ENCODE measurements at places on chromosomes 16 and 17.

GRCh38 chr16:17560548-17560947 is 89.8 kb upstream of the XYLT1 start:
- no peak for DNase-seq

DNA sequence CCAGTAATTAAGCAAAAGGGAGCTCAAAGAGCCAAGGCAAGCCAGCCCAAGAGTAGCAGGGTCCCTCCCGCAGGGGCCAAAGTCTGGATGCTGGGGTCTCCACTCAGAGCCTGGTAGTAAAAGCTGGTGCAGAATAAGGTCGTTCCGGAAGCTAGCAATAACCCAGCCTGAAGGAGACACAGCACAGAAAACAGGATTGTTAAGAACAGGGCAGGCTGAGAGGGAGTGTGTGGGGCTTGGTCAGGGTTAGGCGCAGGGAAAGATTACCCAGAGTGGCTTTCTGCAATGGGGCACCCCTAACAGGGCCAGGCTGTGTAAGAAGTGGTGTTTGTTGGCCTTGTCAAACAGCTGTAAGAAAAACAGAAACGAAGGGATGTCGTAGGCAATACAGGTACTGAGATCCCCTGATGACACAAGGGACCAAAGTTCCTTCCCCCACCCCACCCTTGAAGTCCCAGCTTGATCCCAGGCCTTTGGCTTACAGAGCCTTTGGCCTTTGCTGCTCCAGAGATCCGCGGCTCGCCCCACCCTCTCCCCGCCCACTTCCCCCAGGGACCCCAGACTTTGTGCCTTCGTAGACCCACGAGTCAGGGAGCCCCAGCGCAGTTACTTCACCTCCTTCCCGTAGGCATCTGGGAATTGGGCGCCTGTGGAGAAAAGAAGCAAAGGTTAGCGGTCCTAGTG is 712 bp downstream of the TMEM256 start:
- peak; percentile 12 for DNase-seq

DNA sequence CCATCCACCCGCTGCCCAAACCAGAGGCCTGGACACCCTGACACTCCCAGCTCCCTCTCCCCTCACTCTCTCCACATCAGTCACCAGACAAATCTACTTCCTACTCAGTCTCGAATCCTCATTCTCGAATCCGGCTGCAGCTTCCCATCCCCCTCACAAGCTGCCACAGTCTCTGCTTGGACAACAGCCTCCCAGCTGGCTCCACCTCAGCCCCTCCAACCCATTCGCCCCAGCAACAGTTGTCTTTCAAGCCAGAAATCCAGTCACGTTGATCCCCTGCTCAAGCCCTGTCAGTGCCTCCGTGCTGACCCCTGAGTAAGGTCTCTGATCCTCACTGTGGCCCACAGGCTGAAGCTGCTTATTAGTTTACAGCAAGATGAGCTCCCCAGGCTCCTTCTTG is 44.2 kb upstream of the MTSS2 start:
- DNase-seq = no peak

GRCh38 chr17:16927641-16928321 is 44.1 kb downstream of the TNFRSF13B start:
- no peak for DNase-seq

- DNase-seq = no peak
Observed at GRCh38 chr16:81647527-81647926, 131.6 kb upstream of the PLCG2 start.

DNA sequence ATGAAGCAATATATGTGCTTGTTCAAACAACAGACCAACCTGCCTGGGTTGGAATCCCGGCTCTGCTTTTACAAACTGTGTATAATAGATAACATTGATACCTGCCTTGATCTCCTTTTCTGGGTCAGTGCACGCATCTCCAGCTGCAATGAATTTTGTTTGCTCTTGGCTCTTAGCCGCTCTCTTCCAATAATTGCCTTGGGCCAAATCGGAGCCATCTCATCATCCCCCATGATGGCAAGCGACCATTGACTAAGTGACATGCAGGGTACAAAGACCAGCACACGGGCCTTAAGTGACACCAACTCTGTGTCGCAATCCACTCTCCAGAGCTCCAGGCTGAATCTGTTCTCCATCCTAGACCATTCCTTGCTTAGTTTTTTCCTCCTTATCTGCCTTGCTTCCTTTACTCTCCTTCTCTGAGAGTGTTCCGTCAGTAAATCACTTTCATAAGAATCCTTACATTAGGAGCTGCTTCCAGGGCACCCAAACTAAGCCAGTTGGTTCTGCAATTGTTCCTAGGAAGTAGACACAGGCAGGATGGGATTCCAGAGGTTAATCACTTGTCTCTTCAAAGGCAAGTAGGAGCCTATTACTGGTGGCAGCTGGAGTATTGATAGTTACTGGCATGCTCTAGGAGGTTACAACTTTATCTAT is 134.2 kb downstream of the ABCA8 start:
- DNase-seq = no peak

- DNase-seq = no peak
Observed at GRCh38 chr16:4862639-4863038, 15.4 kb downstream of the UBN1 start.

DNA sequence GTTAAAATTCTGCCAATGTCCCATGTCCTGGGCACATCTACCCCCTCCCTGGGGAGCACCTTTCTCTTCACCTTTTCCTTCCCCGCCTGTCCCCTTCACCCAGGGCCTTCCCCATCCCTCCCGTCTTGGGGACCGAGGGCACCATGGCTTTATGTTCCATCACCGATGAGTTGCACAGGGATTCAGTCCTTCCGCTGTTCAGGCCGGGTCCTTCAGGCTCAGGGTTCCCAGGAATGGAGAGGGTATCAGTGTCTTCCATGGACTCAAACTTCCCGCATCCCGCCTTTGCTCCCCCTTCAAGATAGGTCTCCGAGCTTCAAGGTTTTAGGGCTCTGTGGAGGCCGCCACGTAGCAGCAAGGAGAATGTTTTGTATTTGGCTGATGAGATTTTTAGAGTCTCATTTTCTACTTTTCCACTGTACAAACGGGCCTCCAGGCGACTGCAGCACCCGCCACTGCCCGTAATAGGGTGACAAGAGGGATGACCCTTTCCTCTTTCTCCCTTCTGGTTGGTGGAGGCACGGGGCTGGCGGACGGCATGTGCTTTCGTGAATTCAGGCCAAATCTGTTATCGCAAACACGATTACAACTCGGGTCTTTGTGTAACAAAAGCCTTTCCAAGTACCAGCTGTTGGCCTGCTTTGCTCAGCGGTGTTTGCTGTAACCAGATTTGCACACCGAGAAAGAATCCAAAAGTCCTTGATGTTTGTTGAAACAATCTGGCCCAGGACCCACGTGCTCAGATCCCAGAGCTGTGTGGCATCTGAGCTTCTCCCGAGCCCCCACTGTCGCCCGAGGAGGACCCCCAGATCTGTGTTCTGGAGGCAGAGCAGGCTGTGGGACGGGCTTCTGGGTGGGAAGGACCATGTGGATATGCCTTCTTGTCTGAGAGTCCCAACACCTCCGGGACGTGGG is 236.3 kb downstream of the SEC14L1 start:
- no peak for DNase-seq

GRCh38 chr17:68498479-68499326 is 13.5 kb upstream of the PRKAR1A start:
- no peak for DNase-seq

GRCh38 chr17:60301649-60302048 is 90.3 kb downstream of the USP32 start:
- no peak for DNase-seq

- no peak for DNase-seq
Observed at GRCh38 chr16:87586201-87586782, 16.0 kb upstream of the JPH3 start.

GRCh38 chr16:54652201-54652770 is 278.4 kb upstream of the IRX5 start:
- no peak for DNase-seq

GRCh38 chr17:62955841-62956352 is 10.1 kb upstream of the TANC2 start:
- no peak for DNase-seq

- no peak for DNase-seq
Observed at GRCh38 chr16:22862046-22862445, 48.1 kb downstream of the HS3ST2 start.

- no peak for DNase-seq
Observed at GRCh38 chr16:83830091-83830768, 22.5 kb downstream of the HSBP1 start.

DNA sequence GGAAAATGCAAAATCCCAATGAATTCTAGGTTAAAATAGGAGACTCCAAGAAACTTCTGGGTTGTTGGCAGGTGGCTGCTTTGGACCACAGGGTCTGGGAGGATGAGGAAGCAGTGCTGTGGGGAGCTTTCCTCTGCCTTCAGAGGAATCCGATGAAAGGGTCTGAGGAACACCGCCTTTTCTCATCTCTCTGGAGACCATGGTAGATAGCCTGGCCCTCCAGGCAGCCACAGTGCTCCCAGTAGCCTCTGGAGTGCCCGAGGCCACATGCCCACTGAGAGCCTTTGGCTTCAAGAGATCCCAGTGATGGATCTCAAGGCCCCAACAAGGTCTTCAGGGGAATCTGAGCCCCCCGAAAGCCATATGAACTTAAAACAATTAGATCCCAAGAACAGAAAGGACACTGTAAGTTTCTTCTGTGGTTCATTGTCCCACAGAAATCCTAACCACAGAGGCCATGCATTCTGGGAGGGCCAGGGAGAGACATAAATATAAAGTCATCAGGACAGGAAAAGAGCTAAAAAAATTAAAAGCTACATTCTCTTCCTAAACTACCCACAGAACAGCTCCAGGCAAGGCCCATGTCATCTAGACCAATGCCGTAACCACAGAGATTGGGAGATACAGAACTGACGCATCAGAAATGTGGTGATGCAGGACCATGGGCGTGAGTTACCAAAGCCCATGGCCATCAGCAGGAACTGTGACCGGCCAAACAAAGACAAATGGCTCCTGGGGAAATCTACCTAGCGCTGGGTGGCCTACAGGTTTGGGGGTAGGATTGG is 24.3 kb downstream of the TK2 start:
- DNase-seq = no peak

DNA sequence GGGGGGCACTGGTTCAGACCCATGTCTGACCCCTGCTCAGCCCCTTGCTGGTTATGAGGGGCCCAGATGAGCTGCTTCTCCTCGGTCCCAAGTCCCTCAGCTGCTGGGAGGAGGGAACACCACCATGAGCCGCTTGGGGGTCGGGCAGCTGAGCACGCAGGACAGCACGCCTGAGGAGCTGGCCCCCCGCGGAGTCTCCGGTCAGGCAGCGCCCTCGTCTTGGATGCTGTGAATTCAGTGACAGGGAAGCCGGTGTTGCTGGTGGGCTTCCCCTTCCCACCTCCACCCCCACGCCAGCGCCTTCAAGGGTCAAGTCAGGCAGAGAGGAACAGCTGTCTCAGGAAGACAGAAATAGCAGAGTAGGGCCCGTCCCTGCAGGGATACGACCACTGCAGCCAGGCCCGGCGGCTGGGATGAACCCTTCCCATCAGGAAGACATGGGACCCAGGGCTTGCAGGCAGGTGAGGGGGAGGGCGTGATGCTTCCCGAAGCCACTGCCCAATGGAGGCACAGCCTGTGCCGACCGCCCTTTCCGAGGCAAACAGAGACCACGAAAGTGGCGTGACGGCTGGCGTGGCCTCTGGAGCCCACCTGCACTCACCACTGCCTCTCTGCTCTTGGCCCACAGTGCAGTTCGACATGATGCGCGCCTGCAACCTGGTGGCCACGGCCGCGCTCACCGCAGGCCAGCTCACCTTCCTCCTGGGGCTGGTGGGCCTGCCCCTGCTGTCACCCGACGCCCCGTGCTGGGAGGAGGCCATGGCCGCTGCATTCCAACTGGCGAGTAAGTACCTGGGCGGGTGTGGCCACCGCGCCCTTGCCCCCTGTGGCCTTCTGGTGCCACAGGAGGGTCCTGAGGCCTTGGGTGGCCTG is 8.1 kb downstream of the TMEM204 start:
- no peak for DNase-seq

DNA sequence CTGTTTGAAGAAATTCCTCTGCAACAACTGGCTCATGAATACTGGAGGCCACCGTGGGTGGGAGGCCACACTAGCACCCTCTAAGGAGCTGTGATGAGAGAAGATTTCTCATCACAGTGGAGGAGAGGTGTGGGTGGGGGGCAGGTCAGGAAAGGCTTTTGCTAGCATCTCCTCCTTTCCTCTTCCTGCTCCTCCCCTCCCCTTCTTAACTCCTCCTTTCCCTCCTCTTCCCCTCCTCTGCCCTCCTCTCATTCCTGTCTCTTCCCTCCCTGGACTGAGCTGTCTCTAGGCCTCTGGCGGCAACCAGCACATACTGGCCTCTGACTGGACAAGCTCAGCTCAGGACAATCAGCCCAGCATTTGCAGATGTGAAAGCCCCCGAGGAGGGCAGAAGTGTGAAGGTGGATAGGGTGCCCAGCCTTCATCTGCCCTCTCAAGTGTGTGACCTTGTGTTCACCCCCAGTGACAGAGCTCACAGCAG is 19.0 kb upstream of the LHX1 start:
- DNase-seq = no peak

DNA sequence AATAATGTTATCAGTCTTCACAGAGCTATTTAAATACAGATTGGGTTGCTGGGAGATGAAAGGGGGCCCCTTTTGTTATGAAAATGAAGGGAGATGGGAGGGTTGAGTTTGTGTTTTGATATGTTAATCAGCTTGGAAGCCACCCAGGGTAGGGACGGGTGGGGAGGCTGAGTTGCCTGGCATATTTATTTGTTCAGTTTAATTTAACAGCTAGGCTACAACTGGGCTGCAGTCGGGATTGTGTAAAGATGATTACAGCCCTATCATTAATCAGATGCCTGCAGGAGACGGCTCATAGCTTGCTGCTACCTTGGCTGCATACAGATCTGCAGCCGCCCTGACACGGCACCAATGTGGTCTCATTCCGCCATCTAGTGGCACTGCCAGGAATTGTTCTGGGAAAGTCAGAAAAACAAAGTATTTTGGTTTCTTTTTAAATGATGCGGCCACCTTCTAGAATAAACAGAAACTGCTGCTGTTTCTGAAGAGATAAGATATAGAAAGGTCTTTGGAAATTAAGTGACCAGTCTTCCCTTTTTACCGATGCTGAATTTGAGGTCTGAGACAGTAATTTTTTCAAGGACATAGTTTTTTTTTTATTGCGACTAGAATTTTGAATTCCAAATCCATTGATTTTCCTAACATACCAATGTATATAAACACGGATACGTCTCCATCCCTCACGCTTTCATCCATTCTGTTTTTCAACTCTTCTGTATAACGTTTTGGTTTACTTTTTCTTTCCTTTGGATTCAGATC is 458.0 kb upstream of the ASIC2 start:
- peak; percentile 45 for DNase-seq

DNA sequence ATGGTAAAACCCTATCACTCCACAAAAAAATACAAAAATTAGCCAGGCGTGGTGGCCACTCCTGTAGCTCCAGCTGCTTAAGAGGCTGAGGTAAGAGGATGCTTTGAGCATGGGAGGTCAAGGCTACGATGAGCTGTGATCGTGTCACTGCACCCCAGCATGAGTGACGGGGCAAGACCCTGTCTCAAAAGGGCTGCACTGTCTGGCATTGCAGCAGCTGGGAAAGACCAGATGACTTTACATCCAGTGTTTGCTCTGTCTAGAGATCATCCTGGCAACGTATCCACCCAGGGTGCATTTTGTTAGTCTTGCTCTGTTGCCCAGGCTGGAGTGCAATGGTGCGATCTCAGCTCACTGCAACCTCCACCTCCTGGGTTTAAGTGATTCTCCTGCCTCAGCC is 52.0 kb downstream of the MRM3 start:
- no peak for DNase-seq

GRCh38 chr16:88750854-88751253 is 34.2 kb downstream of the PIEZO1 start:
- DNase-seq = no peak
